ENCODE measurements at places on chromosomes 2 and 18.

GRCh38 chr2:150700666-150701580, 213.5 kb upstream of the RND3 start:
- DNase-seq: no peak

DNA sequence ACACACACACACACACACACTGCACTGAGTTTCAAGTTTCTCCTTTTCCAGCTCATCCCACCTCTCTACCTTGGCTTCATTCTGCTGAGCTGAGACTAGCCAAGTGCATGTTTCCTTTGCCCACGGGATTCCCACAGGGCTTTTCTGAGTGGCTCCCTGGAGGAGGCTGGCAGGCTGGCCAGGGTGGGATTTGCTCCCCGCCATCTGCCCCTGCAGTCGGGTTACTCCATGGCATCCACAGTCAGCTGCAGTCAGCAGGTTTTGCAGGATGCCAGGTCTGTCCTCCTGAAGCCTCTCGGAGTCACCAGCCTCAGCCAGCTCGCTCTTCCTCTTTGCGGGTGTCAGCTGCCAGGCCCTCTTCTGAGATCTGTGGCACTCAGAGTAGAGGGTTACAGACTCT, 783.7 kb upstream of the SOX11 start:
- DNase-seq: no peak

DNA sequence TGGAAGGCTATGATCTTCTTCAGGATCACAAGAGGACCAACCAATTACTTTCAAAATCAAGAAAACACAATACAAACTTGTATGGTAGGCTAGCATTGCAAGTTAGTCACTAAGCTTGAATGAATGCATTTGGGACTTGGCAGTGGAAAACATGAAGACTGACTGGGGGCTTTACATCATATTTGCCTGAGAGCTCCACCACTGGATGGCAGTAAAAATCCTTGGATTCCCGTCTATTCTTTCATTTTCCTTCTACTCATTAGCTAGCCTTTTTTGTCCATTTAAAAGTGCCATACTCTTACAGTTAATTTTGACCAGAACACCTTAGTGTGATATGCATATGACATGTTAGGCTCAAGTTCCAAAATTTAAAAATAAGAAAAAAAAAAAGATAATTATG, 63.5 kb upstream of the RASGRP3 start:
- DNase-seq: peak; percentile 22

DNA sequence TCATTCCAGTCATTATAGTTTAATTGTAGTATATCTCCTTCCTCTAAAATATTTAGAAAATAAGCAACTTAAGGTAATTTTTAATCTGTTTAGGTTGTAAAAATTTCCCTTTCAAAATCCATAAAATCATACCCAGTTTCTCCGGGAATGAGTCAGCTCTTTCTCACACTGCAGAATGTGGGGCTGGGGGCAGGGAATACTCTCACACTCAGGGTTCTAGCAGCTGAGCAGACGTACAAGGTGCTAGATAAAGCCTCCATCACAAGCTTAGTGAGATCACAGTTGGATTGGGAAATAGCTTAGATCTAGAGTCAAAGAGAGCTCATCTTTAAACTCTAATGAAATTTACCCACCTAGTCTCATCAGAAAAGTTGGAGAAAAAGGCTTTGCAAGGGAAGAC, 79.9 kb upstream of the FAM237A start:
- no peak for DNase-seq

DNA sequence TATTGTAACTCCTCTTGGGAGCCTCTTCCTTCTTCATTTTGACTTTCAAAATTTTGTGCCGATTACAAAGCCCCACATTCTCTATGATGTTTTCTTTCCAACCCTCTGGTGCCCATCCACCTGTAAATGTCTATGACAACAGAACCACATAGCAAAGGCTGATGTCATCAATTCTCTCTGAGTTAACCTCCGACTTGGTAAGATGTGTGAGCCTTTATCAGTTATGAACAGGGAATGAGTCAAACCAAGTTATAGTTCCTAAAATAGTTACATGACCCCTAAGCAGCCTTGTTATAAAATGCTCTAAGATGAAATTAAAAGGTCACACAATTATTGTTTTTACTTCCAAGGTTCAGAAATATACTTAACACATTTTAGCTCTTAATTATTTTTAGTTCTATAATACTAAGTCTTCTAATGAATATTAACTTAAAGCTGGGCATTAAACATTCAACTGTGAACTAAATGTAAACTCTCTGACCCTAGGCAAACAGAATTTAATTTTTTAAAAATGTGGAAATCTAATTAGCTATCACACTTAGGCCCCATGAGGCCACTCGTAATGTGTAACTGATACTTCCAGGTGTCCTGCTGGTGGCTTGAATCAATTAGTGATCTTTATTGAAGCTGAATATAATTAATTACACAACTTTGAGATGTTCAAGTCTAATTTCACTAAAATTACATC, 102.3 kb upstream of the CYRIA start:
- no peak for DNase-seq

GRCh38 chr2:12335131-12335530, 381.6 kb upstream of the TRIB2 start:
- DNase-seq: no peak

GRCh38 chr18:48961547-48961946, 10.8 kb upstream of the SMAD7 start:
- DNase-seq: no peak

DNA sequence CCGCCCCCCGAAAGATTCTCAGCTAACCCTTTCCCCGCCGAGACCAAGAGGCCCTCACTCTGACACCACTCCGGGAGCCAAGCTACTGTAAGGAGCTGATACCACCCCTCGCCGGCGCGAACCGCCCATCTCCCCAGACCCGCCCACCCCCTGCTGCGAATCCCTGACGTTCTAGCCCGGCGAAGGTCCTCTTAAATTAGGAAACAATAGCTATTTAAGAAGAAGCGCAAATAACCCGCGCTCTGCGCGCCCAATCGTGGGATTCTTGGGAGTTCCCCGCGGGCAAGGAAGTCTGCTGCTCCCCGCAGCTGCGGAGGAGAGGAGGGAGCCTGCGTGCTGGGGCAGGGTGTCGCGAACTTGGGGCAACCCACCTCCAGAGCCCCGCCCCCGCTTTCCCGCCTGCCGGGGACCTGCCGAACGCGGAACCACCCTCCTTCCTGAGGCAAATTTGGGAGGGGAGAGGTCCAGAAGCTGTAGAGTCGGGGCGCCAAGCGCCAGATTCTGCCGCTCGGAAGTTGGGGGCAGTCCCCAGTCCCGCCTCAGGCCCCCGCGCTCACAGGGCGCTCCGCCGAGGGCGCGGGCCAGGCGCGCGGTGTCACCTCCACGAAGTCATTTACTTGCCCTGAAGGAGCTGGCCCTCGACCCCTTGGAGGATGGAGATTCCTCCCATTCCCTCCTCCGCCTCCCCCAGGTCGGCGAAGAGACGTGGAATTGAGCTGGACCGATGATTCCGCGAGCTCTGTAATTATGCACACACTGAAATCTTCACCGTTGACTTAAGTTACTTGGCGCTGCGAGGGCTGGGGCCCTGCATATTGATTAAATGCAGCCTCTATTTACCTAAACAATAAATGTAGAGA, 8.4 kb upstream of the SP9 start:
- no peak for DNase-seq

DNA sequence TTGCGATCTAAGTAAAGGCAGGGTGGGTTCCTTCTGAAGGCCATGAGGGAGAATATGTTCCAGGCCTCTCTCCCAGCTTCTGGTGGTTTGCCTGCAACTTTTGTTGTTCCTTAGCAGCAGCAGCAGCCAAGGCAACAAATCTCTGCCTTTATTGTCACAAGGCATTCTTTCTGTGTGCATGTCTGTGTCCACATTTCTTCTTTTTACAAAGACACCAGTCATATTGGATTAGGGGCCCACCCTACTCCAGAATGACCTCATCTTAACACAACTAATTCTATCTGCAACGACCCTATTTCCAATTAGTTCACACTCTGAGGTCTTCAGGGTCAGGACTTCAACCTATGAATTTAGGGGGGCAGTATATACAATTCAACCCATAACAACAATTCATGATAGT, 587.5 kb downstream of the XIRP2 start:
- no peak for DNase-seq

DNA sequence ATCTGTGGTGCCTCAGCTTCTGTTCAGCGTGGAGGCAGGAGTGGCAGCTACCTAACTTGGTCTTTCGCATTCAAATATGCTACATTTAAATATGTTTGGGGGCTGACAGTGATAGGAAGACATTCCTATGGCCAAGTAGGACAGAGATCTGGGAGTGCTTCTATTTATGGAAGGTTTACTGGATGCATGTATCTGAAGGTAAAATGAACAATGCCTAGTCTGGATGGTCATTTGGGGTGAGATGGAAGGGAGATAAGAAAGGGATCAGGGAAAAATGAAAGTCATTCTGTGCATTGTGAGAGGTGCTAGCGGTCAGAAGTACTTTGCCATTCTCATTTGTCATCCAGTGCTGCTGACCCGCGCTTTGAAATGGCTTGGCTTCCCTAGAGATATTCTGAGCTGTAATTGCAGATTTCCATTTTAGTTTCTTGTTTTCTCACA, 300.9 kb upstream of the FBXO11 start:
- no peak for DNase-seq

DNA sequence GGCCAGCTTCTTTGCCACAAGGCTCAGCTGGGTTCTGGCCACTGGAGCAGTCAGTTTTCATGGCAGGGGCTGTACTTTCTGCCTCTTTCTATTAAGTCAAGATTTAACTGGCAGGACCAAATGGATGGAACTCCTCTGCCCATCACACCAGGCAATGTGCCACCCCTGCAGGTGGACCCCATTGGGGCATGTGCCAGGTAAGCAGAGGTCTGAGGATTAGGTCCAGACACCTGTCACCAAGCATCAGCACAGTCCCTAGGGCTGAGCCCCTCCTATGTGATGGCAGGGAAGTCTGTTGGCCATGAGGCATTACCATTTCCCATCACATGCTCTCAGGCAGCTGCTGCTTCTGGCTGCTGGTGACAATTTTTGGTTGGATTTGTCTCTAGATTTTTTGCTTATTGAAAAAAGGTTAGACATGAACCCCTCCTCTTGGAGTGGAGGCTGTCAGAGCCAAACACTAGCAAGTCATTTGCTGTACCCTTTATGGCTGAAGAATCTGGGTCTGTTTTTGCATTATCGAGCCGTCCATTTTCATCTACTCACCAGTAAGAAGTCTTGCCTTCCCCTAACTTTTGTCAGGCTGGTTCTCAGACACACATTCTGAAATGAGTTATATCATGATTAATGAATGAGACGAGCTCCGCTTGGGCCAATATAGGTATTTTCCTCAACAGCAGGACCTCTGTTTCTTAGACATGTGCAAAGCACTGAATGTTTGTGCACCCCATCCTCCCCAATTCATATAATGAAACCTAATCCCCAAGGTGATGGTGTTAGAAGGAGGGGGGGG, 328.0 kb downstream of the TSN start:
- no peak for DNase-seq

- no peak for DNase-seq
Observed at GRCh38 chr2:210442457-210442856, 34.1 kb downstream of the LANCL1 start.

GRCh38 chr18:25052511-25052921, 299.4 kb downstream of the ZNF521 start:
- DNase-seq: no peak

DNA sequence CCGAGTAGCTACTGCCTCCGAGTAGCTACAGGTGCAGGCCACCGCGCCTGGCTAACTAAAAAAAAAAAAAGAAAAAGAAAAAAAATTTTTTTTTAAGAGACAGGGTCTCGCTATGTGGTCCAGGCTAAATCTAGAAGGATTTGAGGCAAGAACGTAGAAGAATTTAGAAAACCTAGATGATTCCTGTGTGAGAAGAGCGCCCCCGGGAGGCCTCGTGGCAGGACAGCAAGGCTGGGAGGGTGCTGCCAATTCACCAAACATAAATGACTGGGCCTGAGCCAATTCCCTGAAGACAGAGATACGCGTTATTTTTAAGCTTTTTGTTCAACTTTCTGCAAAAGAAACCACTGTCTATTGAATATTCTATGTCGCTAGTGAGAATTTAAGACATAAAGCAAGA, 90.1 kb upstream of the TGFA start:
- peak; percentile 49 for DNase-seq

DNA sequence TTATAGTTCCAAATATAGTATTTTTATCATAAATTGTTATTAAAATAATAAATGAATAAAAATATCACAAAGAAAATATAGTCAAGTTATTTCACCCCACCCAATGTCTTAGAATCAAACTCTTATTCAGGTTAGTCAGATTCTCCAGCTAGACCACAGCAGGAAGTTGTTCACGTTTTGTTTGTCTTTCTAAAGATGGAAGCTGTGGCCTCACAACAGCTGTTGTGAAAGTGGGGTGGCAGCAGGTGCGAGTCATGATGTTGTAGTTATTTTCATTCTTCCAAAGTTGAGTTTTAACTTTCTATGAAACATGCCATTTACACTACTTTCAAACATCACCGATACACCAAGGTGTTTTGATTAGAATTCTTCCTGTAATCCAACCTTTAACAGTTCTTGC, 272.9 kb downstream of the SLC8A1 start:
- no peak for DNase-seq

DNA sequence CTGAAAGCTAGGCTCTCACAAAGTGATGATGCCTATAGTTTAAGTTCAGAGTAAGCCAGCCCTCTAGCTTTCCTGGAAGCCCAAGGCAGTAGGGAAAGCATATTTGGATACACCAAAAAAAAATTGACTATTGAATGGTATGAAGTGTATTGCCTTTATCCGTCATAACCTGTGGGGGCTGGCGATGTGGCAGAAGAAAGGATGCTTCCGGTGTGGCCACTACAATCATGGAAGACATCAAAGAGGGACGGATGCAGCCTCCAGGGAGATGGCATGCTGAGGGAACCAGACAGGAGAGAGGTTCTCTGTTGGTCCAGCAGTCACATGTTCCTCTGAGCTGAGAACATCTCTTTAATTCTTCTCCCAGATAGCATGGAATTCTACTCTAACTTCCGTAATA, 170.3 kb downstream of the TMEM18 start:
- DNase-seq: no peak

GRCh38 chr2:236866542-236867340, 218.9 kb upstream of the COPS8 start:
- no peak for DNase-seq

DNA sequence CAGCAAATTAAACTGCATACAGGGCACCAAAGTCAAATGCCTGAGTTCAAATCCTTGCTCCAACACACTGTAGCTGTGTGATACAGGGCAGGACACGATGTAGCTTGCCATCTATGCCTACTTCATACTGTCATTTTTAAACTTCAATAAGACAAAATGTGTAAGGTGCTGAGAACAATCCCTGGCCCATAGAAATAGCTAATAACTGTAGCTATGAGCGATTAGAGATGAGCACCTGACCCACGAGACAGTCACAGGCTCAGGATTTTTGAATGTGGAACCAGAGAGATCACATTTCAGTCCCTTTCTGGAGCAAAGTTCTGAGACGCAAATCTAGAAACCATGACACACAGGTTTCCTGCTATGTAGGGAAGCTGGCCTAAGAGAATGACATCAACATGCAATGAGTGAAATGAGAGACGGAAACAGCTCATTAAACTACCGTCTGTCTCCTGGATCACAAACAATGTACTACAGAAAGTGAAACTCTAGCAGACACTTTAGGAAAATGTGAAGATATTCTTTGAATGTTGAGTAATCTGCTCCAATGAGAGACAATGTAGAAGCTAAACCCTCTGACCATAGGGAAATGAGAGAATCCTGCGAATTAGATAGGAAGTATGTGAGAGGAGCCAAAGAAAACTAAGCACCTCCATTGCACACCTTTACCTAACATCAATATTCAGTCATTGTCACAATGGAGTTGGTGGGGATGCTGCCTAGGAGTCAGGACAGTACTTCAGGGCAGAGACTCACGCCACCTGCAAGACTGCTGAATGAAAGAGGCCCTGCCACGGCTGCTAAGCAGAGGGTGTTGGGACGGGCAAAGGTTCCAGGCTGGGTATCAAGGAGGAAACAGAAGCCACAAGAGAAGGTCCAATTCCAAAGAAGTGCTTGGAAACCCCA, 25.5 kb downstream of the B4GALT6 start:
- no peak for DNase-seq

Data from RWPE1 (cell line).